ENCODE measurements at places on chromosomes 5 and 9.

GRCh38 chr9:36968574-36969215, 65.4 kb downstream of the PAX5 start:
- no peak for DNase-seq

DNA sequence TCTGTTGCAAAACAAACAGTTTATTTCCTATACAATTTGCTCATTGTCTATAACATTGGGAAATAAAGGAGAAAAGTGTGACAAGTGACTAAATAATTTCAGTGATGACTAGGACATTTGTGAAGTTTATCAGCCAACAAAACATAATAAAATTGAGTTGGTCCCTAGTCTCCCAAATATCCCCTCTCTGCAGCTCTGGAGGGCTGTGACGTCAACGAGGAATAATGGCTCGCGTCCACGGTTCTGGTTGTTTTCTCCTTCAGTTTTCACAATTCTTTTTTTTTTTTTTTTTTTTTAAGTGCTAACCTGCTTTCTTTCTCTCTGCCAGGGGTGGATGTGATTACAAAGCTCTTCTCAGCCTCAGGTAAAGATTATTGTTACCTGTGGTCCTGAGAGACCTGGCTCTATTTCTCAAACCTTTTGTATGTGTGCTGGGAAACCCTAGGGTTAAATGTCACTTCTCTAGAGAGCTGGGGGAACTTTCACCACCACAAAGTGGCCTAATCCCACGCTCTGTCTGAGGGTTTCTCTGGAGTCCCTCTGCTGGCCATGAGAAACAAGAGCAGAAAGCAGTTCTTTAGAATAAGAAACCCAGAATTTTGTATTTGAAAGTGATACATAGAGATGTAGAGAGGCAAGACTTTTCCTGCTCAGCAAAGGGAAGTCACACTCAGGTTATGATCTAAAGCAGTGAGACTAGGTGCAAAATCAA, 36.2 kb upstream of the ANKRD55 start:
- no peak for DNase-seq

- DNase-seq, result peak; percentile 53
These were observed 17.5 kb downstream of the PTTG1 start for GRCh38 chr5:160439205-160439600.

- DNase-seq, result no peak
These were observed 145.5 kb upstream of the MAP3K1 start for GRCh38 chr5:56669534-56670483.

DNA sequence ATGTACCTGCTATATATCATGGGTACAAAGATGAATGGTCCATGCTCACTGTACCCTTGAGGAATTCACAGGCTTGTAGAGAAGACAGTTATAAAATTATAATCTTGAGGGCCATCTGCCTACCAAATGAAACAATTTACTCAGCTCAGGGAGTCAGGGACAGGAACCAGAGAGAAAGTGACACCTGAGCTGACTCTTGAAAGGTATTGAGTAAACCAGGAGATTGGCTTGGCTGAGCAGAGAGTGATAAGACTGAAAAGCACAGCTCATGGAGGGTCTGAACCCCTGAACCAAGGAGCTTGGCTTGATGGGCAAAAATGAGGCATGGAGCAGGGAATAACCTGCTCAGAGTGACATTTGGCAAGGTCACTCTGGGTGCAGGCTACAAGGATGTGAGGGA, 147.3 kb downstream of the FAM114A2 start:
- no peak for DNase-seq

All from GOT3 (cell line).